Right cardiac atrium (tissue), 5 donors: ENCODE measurements at places on chromosomes 7 and 10.

DNA sequence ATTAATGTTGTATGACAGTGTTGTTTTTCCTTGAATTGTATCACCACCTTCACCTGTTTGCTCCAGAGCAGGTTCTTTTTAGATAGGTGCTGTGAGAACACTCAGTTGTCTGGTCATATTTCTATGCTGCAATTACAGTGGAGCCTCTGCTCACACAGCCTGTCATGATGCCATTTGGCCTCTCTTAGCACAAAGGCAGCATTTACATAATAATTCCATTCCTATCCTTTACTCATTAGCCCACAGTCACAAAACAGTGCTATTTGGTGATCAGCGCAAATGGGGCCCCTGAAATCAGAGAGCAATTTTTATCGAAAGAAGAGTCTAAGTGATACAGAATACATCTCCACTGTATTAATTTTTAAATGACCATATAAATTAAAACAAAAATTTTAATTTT, 13.8 kb upstream of the DGKI start:
- DNase-seq, result no peak

DNA sequence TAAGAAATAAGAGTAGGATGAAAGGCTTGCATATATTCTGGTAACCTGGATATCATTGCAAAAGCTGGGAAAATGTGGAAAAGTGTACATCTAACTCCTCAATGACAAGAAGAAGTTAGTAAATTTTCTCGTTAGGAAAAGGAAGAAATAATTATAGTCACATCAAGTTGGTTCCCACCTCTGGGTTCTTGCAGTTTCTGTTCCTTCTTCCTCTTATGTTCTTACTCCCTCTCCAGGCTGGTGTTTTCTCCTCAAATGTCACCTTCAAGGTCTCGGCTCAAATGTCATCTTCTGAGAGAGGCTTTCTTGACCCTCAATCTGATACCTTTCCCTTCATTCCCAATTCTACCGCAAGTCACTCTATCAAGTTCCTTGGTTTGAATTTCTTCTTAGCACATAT, 64.4 kb downstream of the ENTPD1 start:
- no peak for DNase-seq

GRCh38 chr7:107446531-107446930, 23.3 kb upstream of the GPR22 start:
- DNase-seq, result no peak

DNA sequence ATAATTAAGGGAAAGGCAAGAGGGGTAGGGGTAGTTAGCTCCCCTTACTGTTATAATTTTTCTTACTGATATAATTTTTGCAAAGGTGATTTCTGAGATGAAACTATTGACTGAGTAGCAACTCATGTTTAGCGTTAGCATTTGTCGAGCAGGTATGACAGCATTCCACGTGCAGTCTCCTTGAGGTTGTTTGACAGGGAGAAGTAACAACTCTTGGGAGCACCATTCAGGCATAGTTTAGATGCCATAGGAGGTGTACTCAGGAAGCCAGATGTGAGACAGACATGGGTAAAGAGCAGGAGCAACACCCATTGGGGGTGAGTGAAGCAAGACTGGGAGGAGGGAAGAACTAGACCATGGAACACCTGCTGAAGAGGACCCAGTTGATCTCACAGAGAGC, 96.6 kb upstream of the KLF6 start:
- no peak for DNase-seq

GRCh38 chr7:20554072-20554471, 61.4 kb upstream of the ABCB5 start:
- DNase-seq, result no peak

- no peak for DNase-seq
Observed at GRCh38 chr10:118246332-118247295, 95.5 kb downstream of the FAM204A start.

DNA sequence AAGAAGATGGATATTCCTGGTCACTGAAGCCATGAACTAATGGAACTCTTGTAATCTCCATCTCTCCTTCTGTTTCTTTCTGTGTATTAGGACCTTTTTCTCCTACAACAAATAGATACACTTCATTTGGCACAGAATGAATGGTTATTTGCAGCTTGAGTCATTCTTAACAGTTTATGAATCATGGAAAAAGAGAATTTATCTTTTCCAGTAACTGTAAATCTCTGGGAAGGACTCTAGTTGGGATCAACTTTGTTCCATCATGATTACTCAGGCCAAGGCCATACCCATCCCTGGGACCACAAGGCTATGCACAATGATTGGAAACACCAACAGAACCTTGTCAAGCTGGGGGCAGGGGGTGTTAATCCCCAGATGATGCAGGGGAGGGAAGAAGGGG, 36.1 kb upstream of the MDFIC start:
- no peak for DNase-seq

DNA sequence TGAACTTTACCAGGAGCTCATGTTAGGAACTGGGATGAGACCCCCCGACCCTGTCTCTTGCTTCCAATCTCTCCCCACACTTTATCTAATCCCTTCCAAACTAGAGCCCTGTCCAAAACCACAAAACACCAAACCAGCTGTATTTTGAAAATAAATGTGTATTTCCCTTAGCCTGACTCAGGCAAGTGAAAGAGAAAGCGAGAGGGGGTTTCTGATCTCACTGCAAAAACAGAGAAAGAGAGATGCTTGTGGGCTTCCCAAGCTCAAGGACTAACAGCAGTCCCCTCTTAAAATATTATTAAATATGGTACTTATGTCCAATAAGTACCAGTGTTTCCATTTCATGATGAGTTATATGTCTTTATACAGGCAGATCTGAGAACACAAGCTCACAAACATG, 122.0 kb downstream of the AGMO start:
- DNase-seq, result no peak

- DNase-seq, result no peak
Observed at GRCh38 chr10:133159950-133160825, at the start of gene KNDC1. KNDC1 (plus strand) TSS chr10:133160219; CDS start chr10:133160468, 249 bp downstream.

- DNase-seq, result no peak
Observed at GRCh38 chr7:29360633-29361625, 166.4 kb downstream of the CHN2 start.

- DNase-seq, result no peak
Observed at GRCh38 chr7:141045126-141045841, 28.6 kb upstream of the TMEM178B start.

DNA sequence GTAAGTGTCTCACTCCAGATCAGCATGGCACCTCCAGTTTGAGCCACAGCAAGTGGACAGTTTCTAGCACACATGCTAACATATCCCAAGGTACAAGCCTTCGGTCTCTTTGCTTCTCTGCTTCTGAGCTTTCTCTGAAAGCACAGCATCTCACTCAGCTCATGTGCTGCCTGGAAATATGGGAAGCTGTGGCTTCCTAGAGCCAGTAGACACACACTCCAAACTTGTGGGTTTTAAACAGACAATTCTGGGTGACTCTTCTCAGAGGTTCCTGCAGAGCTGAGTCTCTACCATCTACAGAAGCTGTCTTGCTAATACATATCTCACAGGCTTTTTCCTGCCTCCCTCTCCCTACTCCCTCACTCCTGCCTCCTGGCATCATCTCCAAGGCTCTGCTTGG, 23.9 kb upstream of the TMEM273 start:
- no peak for DNase-seq

DNA sequence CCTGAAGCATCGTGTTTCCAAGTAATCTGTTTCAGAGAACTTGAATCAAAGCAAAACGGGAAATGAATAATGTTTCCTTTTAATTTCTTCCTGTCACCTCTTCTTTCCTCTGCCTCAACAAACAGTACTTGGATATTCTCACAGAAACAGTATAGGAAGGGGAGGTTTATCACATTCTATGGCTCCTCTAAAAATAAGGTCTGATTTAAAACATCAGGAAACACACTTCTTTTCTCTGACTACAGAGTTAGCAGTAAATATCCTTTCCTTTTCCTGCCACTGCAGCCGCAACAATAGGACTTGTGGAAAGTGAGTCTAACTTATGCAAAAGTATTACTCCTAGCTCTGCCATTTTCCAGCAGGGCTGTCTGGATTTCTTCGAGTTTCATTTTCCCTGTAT, 62.3 kb downstream of the CH25H start:
- no peak for DNase-seq

- no peak for DNase-seq
Observed at GRCh38 chr10:58839771-58840170, 327.1 kb downstream of the BICC1 start.
